LHCN-M2 (cell line): ENCODE measurements at places on chromosomes 4 and X. TPM values are rescaled to one million over a fixed set of nuclear protein-coding genes. Genes with fewer than 3 reads are reported as not detected.

DNA sequence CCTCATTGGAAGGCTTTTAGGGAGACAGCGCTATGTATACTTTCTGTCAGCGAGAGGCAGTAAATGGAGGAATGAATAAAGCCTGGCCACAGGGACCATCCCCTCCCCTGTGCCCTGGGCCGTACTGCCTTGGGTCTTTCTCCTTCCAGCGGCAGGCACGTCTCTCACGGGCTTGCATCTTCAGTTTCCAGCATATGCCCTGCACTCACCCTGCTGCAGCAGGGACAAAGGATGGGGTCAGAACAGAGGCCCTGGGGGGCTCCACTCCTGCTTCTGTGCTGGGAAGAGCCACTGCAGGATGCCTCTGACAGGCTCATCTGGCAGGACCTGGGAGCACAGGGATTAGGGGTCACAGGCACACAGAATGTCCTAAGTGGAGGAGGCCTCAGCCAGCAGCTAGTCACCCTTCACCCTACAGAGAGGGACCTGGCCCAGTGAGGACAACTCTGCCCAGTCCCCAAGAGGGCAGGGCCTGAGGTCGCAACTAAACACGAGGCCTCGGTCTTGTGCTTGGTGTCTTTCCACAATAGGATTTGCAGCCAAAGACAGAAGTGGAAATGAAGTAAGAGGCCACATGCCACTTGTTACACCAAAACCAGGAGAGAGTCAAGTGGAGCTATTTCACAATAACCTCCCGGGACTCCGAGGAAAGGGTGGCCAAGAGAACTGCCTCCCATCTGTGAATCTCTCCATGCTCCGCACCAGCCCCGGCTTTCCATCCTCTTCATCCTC is 150.8 kb downstream of the AFAP1 start:
- no peak for DNase-seq

DNA sequence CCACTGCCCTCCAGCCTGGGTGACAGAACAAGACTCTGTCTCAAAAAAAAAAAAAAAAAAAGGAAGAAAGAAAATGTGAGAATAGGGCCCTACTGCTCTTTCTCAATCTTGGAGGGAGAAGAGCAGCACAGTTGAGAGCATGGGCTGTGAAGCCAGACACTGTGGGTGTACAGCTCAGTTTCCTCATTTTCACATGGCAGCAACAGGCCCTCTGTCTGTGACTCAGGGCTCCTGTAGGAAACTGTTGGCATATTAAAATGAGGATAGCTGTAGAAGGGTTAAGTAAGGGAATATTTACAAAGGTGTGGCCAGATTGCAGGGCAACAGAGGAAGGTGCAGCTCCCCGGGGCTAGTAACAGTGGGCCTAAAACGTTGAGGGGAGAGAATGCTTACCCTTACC is 3.4 kb downstream of the AKAP14 start:
- no peak for DNase-seq

GRCh38 chr4:61727286-61727685 is 527.2 kb downstream of the ADGRL3 start:
- DNase-seq = no peak

- peak; percentile 77 for DNase-seq
Measured at GRCh38 chr4:146333187-146333894, 119.0 kb downstream of the REELD1 start.

DNA sequence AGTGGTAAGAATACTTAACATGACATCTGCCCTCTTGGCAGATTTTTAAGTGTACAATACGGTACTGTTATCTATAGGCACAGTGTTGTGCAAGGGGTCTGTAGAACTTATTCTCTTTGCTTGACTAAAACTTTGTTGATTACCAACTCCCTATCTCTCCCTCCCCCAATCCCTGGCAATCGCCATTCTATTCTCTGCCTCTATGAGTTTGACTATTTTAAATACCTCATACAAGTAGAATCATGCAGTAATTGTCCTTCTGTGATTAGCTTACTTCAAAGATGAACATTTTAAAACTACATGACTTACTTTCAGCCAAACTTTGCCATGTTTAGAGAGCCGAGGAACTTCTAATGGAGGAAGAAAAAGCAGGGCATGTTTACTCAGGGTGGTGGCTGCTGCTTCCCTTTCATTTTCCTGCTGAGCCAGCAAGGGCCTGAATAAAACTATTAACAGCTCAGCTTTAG is 62.4 kb downstream of the APOO start:
- no peak for DNase-seq

DNA sequence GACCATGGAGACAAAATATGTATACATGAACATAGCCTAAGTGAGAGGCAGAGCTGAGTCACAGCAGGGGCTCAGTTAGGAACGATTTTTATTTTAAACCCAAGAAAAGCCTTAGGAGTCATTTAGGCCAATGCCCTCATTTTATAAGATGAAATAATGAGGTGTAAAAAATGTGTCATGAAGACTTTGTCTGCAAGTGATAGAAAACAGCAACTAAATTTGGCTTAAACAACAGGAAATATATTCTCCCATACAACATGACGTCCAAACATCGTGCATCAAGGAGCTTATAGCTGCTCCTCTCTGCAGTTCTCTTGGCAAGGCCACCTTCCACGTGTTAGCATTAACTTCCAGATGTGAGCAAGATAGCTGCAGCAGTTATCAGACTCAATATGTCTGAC is 16.8 kb downstream of the SCFD2 start:
- DNase-seq = no peak

- DNase-seq = no peak
Measured at GRCh38 chr4:96603641-96604040, 763.7 kb downstream of the PDHA2 start.

- peak; percentile 3 for DNase-seq
Measured at GRCh38 chr4:133555671-133556070, 406.6 kb downstream of the PCDH10 start.

- peak; percentile 8 for DNase-seq
Measured at GRCh38 chrX:52359614-52360232, 9.1 kb upstream of the XAGE2 start.

DNA sequence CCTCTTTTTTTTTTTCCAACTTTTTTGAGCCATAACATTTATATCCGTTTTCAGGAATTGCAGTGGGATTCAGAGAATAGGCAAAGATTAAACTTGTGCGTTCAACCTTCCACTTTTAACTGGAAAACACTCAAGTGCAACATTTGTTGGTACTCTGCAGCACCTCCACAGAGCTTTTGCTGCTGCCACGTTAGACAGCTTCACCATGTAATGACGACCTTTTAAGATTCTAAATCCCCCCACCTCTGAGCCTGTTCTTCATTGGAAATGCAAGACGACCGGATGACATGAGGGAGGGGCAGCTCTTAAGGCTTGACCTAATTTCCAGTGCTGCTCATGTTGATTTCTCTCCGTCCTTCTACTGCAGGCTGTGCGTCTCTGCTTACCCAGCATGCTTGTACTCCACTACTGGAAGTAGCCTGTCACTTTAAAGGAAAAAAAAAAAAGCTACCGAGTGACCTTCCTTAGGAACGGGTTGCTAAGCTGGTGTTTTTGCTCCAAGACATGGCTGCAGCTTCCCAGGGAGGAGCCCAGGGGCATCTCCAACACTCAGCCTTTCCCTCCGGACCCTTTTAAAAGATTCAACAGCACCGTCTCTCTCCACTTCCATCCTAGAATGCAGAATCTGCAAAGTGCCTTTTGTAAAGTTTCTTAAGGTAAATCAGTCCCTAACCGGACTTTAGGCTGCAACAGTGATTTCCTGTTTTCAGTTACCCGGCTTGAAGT is at the start of gene CC2D2A:
CC2D2A (plus strand) TSS at position 481 of the 726 bp plus-strand sequence. CDS start 6,051 bp downstream, outside the sequence.
- peak; percentile 72 for DNase-seq

- DNase-seq = no peak
Measured at GRCh38 chrX:130170752-130171445, 863 bp upstream of the RAB33A start.

DNA sequence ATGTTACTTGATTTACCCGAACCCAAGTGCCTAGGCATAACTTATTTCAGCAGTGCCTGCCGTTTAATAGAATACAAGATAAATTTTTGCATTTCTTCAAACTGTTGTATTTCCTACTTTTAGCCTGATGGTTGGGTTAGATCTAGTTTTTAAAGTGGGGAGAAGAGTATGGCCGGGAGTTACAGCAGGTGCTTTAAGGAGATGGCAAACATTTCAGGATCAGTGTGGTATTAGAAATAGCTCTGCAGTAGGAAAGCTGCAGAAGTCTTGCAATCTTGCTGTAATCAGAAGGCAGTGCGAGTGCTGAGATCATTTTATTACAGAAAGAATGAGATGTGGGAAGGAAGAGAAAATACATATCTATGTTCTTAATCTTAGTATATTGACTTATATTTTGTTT is 977.8 kb upstream of the TENM3 start:
- DNase-seq = no peak

- DNase-seq = no peak
Measured at GRCh38 chrX:30865015-30865414, 24.0 kb downstream of the TAB3 start.

GRCh38 chr4:108342325-108342970 is 173.7 kb upstream of the LEF1 start:
- no peak for DNase-seq

- no peak for DNase-seq
Measured at GRCh38 chr4:31078661-31079060, 358.5 kb downstream of the PCDH7 start.

GRCh38 chr4:179664430-179665027 is 2222.3 kb upstream of the AGA start:
- no peak for DNase-seq

- DNase-seq = no peak
Measured at GRCh38 chr4:10696253-10696652, 11.7 kb upstream of the CLNK start.

- DNase-seq = no peak
Measured at GRCh38 chrX:150849486-150849885, 49.0 kb downstream of the CD99L2 start.

GRCh38 chr4:71784569-71785197 is 804 bp upstream of the GC start:
- no peak for DNase-seq

DNA sequence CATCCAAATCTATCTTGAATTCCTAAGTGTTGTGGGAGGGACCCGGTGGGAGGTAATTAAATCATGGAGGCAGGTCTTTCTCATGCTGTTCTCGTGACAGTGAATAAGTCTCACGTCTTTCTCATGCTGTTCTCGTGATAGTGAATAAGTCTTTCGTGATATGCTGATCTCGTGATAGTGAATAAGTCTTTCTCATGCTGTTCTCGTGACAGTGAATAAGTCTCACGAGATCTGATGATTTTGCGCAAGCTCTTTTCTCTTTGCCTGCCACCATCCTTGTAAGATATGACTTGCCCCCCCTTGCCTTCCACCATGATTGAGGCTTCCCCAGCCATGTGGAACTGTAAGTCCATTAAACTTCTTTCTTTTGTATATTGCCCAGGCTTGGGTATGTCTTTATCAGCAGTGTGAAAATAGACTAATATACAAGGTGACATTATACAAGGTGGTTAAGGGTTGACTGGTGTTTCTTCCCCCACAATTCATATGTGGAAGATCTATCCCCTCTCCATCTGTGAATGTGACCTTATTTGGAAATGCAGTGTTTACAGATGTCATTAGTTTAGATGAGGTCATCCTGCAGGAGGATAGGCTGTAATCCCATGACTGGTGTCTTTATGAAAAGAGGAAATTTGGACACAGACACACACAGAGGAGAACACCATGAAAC is 27.6 kb downstream of the ARSD start:
- DNase-seq = no peak

DNA sequence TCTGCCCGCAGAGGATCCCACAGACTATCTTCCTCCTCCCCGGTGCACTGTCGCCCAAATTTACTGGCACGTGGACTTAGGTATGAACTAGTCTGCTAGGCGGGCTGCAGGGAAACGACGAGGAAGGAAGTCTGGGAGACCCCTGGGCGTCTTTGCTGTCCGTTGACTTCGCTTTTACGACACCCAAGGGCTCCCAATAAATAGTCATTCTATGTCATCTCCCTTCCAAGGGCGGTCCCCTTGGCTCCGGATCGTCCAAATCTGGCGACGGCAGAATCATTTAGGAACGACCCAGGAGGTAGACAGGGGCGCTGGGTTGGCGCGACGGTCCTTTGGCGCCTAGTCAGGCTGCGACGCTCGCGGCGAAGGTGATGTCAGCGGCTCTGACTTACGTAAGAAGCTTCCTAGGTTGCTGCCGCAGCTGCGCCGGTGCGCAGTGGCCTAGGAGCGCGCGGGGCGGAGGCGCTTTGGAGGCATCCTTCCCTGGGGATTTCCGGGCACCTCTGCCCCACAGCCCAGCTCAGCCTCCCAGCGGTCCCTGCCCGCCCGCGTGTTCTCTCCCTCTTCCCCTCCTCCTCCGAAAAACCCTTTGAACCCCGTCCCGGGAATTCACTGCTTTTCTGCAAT is 2.2 kb downstream of the NHS start:
- DNase-seq = no peak

- no peak for DNase-seq
Measured at GRCh38 chr4:26746802-26747213, 113.8 kb upstream of the STIM2 start.

DNA sequence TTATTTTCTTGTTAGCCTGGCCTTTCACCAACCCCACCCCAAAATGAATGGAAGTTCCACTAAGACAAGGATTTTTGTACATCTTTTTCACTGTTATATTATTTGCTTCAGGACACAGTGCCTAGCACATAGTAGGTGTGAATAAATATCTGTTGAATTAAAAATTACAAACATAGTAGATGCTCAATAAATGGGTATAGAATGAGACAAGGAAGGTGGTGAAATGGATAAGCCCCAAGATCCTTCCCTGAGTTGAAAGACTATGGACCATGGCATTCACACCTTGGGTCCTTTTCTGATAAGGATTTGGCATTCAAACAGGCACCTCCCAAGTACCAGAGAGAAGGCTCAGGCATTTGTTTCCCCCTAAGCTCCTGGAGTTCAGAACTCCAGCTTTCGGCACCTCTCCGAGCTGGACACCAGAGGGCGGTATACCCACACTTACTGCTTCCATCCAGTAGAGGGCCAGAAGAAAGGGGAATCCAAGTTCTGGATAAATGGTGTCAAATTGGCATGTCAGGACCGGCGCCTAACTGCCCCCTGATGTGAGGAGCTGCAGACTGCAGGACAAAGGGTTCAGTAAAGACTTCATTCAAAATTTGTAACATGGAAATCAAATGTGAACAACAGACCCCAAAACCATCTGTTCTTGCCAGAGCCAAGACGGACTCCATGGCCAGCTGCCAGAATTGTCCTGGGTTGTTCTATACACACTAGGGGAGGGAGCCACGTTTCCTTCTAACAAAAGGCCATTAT is 193.0 kb downstream of the GPC3 start:
- peak; percentile 60 for DNase-seq

GRCh38 chrX:31338991-31339350 is 267.1 kb upstream of the FTHL17 start:
- DNase-seq = no peak

GRCh38 chrX:122866532-122866931 is 317.5 kb upstream of the GRIA3 start:
- no peak for DNase-seq

GRCh38 chrX:115957862-115958490 is 212.6 kb upstream of the AGTR2 start:
- DNase-seq = no peak

- DNase-seq = no peak
Measured at GRCh38 chr4:138909587-138909986, 106.0 kb upstream of the NOCT start.

Gene MND1
- 15.8 and 20.5 TPM in 2 replicates for total RNA-seq

Gene NUDT9
- total RNA-seq = 8.4 and 11.8 TPM in 2 replicates

Gene VCX
- not detected in 2 replicates for total RNA-seq

Gene POLN
- 1.9 and 2.1 TPM in 2 replicates for total RNA-seq

Gene JCHAIN
- not detected in 2 replicates for total RNA-seq

Gene GAB3
- total RNA-seq = 2.4 and 12.5 TPM in 2 replicates

Gene STBD1
- total RNA-seq = 13.3 and 13.9 TPM in 2 replicates

Gene ARMCX2
- total RNA-seq = 199 and 221 TPM in 2 replicates

Gene DMD
- total RNA-seq = 2.9 and 7.4 TPM in 2 replicates

Gene SPANXA1
- total RNA-seq = not detected in 2 replicates

Gene C4orf36
- total RNA-seq = 0.06 TPM in 1 of 2 replicates, not detected in the other

Gene LRP2BP
- total RNA-seq = 0.45 and 1.1 TPM in 2 replicates

Gene AFM
- not detected in 2 replicates for total RNA-seq
